Suprapubic skin (tissue), 4 donors: ENCODE measurements at places on chromosomes 4 and X. TPM values are rescaled to one million over a fixed set of nuclear protein-coding genes. Genes with fewer than 3 reads are reported as not detected.

GRCh38 chr4:18197467-18197866 lies 175.9 kb upstream of the LCORL start:
- no peaks in the 10 kb centered on the region for H3K4me1 ChIP-seq
- no peaks in the 10 kb centered on the region for H3K27me3 ChIP-seq
- H3K36me3 ChIP-seq = no peaks in the 10 kb centered on the region
- H3K27ac ChIP-seq = no peak overlapping the region
- no peak for DNase-seq
- no peak overlapping the region for H3K4me3 ChIP-seq

- no peaks in the 10 kb centered on the region for H3K4me1 ChIP-seq
- H3K27me3 ChIP-seq = no peaks in the 10 kb centered on the region
- no peak for DNase-seq
- no peaks in the 10 kb centered on the region for H3K36me3 ChIP-seq
- no peak overlapping the region for H3K4me3 ChIP-seq
- no peak overlapping the region for H3K27ac ChIP-seq
Observed at GRCh38 chrX:45324941-45325340, 124.3 kb upstream of the DIPK2B start.

DNA sequence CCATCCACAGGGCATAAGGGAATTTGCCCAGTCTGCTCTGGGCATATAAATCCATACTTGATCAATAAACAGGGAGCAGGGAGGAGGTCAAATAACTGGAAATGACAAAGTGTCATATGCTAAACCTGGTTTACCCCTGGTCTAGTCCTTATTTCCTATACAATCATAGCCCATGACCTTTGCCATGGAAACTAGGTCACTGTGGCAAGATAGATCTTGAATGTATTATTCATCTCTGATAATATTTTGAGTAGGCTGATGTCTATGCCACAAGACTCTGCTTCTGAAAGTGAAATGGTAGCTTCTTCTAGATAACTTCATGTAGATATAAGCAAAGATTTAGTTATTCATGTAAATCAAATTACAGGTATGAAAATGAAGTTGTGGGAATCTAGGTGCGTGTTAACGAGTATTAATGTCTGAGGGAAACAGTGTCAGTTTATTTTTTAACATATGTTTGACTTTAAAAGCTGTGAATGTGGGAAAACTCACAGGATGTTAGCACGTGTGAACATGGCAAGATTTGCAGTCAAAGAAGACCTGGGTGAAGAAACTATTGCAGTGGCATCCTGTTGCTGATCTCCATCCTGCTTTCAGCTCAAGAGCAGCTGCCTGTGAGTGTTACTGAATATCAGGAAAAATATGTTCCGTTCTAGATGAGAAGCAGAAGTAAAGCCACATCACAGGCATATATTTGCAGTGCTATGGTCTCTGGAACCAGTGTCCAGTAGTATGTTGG lies 81.8 kb upstream of the NDP start:
- no peak for DNase-seq
- no peak overlapping the region for H3K27ac ChIP-seq
- no peaks in the 10 kb centered on the region for H3K4me1 ChIP-seq
- H3K4me3 ChIP-seq = no peak overlapping the region

GRCh38 chr4:146998157-146998556 lies 52.5 kb upstream of the TTC29 start:
- H3K27me3 ChIP-seq = no peaks in the 10 kb centered on the region
- no peak overlapping the region for H3K4me3 ChIP-seq
- no peak overlapping the region for H3K27ac ChIP-seq

- no peaks in the 10 kb centered on the region for H3K4me1 ChIP-seq
- no peak overlapping the region for H3K4me3 ChIP-seq
Observed at GRCh38 chr4:103634236-103634635, 85.5 kb downstream of the TACR3 start.

DNA sequence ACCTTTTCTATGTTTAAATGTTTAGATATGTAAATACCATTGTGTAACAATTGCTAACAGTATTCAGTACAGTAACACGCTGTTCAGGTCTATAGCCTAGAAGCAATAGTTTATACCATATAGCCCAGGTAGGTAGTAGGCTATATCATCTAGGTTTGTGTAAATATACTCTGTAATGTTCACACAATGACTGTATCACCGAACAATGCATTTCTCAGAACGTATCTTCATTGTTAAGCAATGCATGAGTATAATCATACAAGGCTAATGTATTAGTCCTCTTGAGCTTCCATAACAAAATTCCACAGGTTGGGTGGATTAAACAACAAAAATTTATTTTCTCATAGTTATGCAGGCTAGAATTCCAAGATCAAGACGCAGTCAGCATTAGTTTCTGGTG lies 22.7 kb downstream of the ARMCX4 start:
- no peak overlapping the region for H3K27ac ChIP-seq
- no peak for DNase-seq
- no peaks in the 10 kb centered on the region for H3K36me3 ChIP-seq
- no peaks in the 10 kb centered on the region for H3K4me1 ChIP-seq
- no peaks in the 10 kb centered on the region for H3K27me3 ChIP-seq
- no peak overlapping the region for H3K4me3 ChIP-seq

GRCh38 chr4:31351695-31352094 lies 631.5 kb downstream of the PCDH7 start:
- H3K27ac ChIP-seq = no peak overlapping the region
- no peak for DNase-seq
- no peaks in the 10 kb centered on the region for H3K27me3 ChIP-seq
- H3K36me3 ChIP-seq = no peaks in the 10 kb centered on the region

Gene IQCM
- total RNA-seq = not detected

- no peak overlapping the region for H3K27ac ChIP-seq
- H3K36me3 ChIP-seq = no peaks in the 10 kb centered on the region
- no peaks in the 10 kb centered on the region for H3K4me1 ChIP-seq
- DNase-seq = no peak
Observed at GRCh38 chrX:122943918-122944317, 240.2 kb upstream of the GRIA3 start.

DNA sequence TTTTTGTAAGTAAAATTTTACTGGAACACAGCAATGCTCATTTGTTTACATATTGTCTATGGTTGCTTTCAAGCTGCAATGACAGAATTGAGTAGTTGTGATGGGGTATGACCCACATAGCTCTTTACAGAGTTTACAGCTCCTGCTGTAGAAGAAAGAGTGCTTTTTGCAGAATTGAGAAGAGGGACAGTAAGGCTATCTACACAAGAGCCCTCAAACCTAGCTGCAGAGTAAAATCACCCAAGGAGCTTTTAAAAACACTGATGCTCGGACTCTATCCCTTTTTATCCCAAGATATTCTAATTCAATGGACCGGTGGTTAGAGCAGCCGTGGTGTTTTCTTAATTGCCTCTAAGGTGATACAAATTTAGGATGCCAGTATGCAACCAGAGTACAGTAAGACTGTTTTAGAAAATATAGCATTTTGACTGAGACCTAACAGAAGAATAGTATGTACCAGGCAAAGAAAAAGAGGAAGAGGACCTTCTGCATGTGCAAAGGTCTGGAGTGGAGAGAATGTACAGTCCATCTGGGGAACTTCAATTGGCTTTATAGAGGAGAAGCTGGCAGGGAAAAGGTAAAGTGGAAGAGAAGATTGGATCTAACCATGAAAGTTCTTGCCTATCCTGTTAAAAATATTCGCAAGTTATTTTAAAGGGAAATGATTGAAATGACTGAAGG lies 663.6 kb upstream of the CPEB2 start:
- no peaks in the 10 kb centered on the region for H3K27me3 ChIP-seq
- no peaks in the 10 kb centered on the region for H3K4me1 ChIP-seq
- no peak overlapping the region for H3K27ac ChIP-seq
- DNase-seq = no peak
- H3K4me3 ChIP-seq = no peak overlapping the region

Gene RTL5
- total RNA-seq = 1.3 TPM

DNA sequence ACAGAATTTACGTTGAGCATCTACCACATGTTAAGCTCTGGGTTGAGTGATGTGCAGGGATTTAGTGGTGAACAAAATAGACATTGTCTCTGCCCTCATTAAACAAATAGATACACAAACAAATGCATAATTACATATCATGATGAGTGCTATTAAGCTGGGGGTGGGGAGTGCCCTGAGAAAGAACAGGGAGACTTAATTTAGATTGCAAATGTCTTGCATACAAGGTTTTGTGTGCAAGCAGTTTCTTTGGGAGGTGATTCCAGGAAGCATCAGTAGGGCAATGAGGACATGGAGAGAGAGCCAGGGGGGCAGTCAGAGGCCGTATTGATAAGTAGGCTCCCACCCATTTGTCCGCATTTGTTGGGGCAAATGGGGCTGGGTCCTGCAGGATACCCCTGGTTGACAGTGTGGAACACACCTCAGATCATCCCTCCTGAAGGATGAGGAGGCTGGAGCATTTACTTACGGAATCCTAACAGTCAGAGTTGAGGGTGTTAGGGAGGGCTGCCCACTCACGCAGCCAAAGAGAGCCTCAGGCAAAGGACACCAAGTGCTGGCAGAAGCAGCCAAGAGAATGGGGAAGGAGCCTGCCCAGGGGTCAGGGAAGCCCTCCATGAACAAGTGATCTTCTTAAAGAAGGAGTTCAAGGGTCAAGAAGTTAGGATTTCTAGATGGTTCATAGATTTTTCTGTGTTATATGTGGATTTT lies 245.9 kb downstream of the BCOR start:
- H3K4me1 ChIP-seq = peaks cover 8% of the 10 kb centered on the region
- no peak overlapping the region for H3K27ac ChIP-seq

GRCh38 chrX:53669258-53669657 lies 17.3 kb downstream of the HUWE1 start:
- H3K4me1 ChIP-seq = no peaks in the 10 kb centered on the region
- no peak overlapping the region for H3K4me3 ChIP-seq
- H3K36me3 ChIP-seq = no peaks in the 10 kb centered on the region
- no peak for DNase-seq
- no peak overlapping the region for H3K27ac ChIP-seq

Gene SLC34A2
- total RNA-seq = 2.5 TPM

Gene UCHL1
- 5.9 TPM for total RNA-seq

- H3K27ac ChIP-seq = no peak overlapping the region
- no peaks in the 10 kb centered on the region for H3K4me1 ChIP-seq
- no peaks in the 10 kb centered on the region for H3K36me3 ChIP-seq
- H3K27me3 ChIP-seq = no peaks in the 10 kb centered on the region
- no peak for DNase-seq
Observed at GRCh38 chrX:134631426-134632346, 26.6 kb downstream of the PLAC1 start.

- H3K27ac ChIP-seq = no peak overlapping the region
- H3K4me3 ChIP-seq = no peak overlapping the region
- H3K4me1 ChIP-seq = peaks cover 18% of the 10 kb centered on the region
- no peaks in the 10 kb centered on the region for H3K27me3 ChIP-seq
- DNase-seq = no peak
- no peaks in the 10 kb centered on the region for H3K36me3 ChIP-seq
Observed at GRCh38 chr4:41458689-41459088, 79.3 kb upstream of the LIMCH1 start.

Gene REELD1
- not detected for total RNA-seq

DNA sequence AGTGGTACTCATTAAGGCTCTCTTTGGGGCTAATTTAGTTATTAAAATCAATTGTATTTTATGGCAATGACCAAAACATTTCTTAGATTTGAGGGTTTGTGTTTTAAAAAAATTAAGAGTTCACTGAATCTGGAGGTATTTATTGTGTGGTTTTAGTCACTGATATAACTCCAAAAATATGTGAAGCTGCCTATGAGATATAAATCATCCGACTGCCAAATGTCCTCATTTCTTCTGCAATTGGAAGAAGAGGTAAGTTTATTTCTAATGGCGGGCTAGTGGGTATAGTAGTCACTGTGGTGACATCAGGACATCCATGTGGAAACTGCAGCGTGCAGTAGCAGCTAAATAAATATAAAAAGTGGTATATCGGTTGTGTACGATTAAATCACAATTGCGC lies 205.5 kb downstream of the MID1 start:
- no peaks in the 10 kb centered on the region for H3K36me3 ChIP-seq
- no peak overlapping the region for H3K4me3 ChIP-seq
- H3K4me1 ChIP-seq = no peaks in the 10 kb centered on the region
- DNase-seq = no peak
- no peak overlapping the region for H3K27ac ChIP-seq

- no peaks in the 10 kb centered on the region for H3K36me3 ChIP-seq
- H3K27me3 ChIP-seq = no peaks in the 10 kb centered on the region
- no peak overlapping the region for H3K4me3 ChIP-seq
- H3K27ac ChIP-seq = no peak overlapping the region
- no peak for DNase-seq
Observed at GRCh38 chrX:17537723-17538243, 162.8 kb downstream of the NHS start.

GRCh38 chr4:153495480-153496193 lies 29.5 kb downstream of the TMEM131L start:
- H3K4me1 ChIP-seq = peaks cover 21% of the 10 kb centered on the region
- no peaks in the 10 kb centered on the region for H3K27me3 ChIP-seq
- H3K27ac ChIP-seq = no peak overlapping the region
- no peak for DNase-seq
- no peak overlapping the region for H3K4me3 ChIP-seq
- no peaks in the 10 kb centered on the region for H3K36me3 ChIP-seq

Gene GPM6B
- total RNA-seq = 8.6 TPM

DNA sequence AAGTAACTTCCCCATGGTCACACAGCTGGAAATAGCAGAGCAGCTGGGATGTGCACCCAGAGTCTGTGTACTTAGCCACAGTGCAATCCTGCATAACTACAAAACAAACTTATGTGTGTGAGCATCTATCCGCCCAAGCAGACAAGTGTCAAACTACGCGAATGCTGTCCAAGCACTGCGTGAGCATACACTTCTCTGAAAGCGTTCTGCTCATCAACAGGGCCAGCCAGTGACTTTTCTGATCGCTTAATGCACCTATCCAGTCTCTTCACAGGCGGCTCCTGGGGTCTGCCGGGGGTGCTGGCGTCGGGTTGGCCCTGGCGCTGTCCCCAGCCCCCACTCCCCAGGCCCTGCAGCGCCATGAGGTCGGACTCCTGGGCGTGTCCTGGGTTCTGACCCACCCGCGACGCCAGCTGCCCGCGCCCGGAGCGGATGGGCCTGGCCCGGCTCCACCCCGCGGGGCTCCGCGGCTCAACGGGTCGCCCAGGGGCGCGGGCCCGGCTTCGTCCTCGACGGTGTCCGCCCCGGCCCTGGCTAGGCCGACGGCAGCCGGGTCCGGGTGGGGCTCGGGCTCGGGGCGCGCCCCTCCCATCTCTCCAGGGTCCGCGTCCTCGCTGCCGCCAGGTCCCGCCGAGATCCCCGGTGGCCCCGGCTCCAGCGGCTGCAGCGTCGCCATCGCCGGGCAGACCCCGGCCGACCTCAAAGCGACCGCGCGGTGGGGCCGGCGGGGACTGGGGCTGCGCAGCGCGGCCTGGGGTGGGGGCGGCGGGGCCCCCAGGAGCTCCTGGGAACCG lies 1.3 kb upstream of the ZNF141 start:
- H3K27ac ChIP-seq = peak overlapping the region; percentile 94
- no peaks in the 10 kb centered on the region for H3K27me3 ChIP-seq
- peak overlapping the region; percentile 87 for H3K4me3 ChIP-seq
- H3K4me1 ChIP-seq = peaks cover 23% of the 10 kb centered on the region
- H3K36me3 ChIP-seq = no peaks in the 10 kb centered on the region
- no peak for DNase-seq

- peak overlapping the region; percentile 95 for H3K27ac ChIP-seq
- DNase-seq = no peak
- H3K4me3 ChIP-seq = peak overlapping the region; percentile 66
- no peaks in the 10 kb centered on the region for H3K27me3 ChIP-seq
- peaks cover 38% of the 10 kb centered on the region for H3K4me1 ChIP-seq
Observed at GRCh38 chrX:130109429-130110378, 593 bp downstream of the ELF4 start.

- no peak for DNase-seq
- H3K4me3 ChIP-seq = no peak overlapping the region
Observed at GRCh38 chr4:27720010-27720766, 859.5 kb downstream of the STIM2 start.

Gene FGF16
- not detected for total RNA-seq

Gene REPS2
- total RNA-seq = 6.2 TPM

- H3K36me3 ChIP-seq = no peaks in the 10 kb centered on the region
- no peak for DNase-seq
- peaks cover 4% of the 10 kb centered on the region for H3K4me1 ChIP-seq
- H3K27ac ChIP-seq = no peak overlapping the region
- no peak overlapping the region for H3K4me3 ChIP-seq
Observed at GRCh38 chr4:77232653-77233052, 75.6 kb downstream of the CCNG2 start.
